Stimulated activated CD8-positive, alpha-beta memory T cell treated with anti-CD3 and anti-CD28 coated beads, Interleukin-15, amount 100 ng/mL, for 4 hours (primary cell): ENCODE measurements at places on chromosomes 5 and 9.

DNA sequence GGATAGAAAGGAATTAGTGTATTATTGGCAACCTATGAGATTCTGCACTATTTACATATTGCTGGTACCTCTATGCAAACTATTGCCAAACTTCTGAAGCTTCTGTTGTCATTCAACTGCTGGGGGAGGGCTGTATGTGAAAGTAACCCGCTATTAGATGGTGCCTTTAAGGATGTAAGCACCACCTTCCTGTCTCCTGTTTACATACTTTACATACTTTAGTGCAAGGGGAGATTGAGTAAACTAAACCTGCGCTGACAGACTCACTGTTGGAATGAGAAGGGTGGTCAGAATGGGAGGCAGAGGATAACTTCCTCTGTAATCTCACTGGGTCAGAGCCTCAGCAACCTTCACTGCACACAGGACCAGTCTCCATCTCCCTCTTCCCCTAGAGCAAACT is 123.8 kb downstream of the NR3C1 start:
- no peak for DNase-seq

DNA sequence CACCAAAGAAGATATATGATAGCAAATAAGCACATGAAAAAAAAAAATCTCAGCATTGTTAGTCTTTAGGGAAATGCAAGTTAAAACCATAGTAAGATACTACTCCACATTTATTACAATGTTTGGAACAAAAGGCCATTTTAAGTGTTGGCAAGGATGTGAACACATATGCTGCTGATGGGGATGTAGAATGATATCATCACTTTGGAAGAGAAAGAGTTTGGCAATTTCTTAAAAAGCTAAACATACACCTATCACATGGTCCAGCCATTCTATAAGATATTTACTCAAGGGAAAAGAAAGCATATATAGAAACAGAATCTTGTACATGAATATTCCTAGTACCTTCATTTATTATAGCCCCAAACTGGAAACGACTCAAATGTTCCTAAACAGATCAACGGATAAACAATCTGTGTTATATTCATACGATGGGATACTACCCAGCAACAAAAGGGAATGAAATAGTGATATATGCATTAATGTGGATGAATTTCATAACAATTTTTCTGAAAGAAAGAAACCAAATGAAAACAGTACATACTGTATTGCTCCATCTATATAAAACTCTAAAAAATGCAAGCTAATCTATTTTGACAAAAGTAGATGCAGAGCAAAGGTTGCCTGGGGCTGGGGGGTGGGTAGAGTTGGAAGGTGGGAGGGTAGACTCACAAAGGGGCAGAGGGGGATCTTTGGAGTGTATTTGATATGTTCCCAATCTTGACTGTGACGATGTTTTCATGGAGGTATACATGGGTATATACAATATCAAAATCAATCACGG is 45.7 kb upstream of the SMAD5 start:
- DNase-seq = no peak

DNA sequence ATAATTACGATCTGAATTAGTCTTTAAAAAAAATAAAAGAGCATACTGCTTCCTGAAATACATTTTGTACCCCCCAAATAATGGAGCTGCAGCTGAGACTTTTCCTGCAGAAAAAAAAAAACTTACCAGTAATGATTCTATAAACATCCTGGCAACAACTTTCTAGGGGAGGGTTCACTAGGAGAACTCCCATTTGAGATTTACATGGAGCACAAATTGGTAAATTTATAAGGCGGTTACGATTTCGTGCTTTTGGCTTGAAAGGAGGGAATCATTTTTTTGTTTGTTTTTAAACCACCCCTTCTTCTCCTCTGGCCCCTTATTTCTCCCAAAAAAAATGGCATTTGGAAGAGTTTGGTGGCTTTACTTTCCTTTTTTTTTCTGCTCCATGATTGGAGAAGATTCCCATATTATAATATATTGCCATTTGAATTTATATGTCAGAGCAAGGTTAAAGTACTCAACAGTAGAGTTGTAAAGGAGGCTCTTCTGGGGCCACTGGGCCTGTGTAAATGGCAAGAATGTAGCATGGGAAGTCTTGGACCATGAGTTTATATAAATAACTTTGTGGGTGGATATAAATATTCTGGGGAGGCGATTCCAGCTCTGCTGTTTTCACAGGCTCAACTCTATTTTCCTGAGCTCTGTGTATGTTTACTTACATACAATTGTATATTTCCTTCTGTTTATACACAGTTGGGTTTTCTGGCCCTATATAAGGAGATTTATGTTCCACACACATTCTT is 159.9 kb downstream of the CSNK1G3 start:
- no peak for DNase-seq

DNA sequence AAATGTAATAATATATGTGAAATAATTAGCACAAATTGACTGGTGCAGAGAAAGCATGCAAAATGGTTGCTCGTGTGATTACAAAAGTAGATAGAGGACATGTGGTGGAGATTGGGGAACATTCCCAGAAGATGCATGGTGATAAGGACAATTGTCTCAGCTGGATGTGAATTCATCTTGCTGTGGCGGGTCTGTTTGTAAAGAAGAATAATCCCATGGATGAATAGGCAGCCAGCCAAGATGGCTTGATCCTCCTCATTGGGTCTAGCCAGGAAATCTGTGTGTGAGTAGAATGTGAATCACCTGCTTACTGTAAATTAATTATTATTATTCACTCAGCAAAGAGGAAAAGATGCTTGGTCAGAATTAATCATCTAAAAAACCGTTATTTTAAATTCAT is 12.6 kb upstream of the DPYSL3 start:
- DNase-seq = no peak

GRCh38 chr5:2708751-2709150 is 42.7 kb downstream of the IRX2 start:
- no peak for DNase-seq

DNA sequence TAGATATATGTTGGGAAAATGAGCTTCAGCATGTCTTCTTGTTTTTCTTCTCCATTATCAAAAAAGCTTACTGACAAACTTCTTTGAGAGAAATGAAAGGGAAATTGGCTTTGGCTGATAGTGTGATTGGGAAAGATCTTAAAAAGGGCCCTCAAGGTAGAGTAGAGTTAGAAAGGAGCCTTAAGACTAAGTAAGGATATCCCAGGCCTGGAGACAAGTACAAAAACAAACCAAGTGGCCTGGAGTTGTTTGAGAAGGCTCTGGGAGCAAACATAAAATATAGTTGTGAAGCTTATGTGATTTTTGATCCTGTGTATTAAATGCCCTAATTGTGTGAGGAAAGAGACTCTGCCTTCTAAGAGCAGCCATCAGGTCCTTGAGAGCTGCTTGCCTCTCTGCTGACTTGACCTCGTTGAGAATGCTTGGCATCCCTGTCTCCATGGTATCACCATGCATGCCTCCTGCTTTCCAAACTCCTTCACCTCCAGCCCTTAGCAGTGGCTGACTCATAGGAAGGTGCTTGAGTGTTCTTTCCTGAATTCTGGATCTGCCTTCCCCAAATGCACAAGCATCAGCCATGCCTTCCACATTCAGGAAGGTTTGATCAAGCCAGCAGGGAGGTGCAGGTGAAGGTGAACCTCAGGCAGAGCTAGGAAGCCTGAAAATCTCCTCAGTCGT is 78.9 kb downstream of the SMARCA2 start:
- no peak for DNase-seq

GRCh38 chr9:83509402-83509801 is 28.8 kb downstream of the FRMD3 start:
- DNase-seq = no peak

DNA sequence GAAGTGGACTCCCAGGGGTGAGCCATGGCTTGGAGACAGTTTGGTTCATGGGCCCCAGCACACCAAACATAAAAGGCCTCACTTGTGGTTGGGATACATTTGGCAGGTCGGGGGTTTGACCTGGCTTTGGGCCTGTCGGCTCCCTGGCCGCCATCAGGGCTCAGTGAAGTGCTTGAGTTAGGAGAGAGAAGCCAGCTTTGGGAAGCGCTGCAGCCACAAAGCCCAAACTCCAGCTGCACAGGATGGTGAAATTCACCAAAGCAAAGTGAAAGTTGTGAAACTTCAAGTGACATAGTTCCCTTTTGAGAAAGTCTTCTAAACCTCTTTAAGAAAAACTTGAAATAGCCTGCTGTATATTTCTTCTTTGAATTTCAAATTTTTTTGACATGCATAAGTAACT is 27.5 kb downstream of the SLC46A2 start:
- DNase-seq = no peak

DNA sequence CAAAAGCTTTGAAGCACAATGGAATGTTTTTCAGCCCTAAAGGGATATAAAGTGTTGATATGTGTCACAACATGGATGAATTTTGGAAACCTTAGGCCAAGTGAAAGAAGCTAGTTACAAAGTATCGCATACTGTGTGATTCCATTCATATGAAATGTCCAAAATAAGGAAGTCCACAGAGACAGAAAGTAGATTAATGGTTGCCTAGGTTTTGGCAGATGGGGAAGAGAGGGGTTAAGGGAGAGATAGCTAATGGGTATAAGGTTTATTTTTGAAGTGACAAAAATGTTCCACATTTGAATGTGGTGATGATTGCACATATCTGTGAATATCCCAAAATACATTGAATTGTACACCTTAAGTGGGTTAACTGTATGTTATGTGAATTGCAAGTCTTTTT is 57.5 kb upstream of the MCCC2 start:
- DNase-seq = no peak

DNA sequence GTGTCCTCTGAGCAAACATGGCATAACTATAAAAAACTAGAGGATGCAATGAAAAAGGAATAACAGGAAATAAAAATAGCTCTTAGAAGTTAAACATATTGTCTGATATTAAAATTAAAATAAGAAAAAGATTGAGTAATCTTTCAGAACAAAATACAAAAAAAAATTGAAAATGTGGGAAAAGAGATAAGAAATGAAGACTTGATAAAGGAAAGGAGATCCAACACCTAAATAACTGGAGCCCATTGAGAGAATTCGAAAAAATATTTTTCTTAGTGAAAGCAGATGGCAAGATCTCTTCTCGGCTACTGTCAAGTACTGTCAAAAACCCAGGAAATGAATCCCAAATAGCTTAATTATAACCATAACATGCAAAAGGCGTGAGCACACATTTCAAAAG is 24.9 kb downstream of the LIFR start:
- DNase-seq = no peak

DNA sequence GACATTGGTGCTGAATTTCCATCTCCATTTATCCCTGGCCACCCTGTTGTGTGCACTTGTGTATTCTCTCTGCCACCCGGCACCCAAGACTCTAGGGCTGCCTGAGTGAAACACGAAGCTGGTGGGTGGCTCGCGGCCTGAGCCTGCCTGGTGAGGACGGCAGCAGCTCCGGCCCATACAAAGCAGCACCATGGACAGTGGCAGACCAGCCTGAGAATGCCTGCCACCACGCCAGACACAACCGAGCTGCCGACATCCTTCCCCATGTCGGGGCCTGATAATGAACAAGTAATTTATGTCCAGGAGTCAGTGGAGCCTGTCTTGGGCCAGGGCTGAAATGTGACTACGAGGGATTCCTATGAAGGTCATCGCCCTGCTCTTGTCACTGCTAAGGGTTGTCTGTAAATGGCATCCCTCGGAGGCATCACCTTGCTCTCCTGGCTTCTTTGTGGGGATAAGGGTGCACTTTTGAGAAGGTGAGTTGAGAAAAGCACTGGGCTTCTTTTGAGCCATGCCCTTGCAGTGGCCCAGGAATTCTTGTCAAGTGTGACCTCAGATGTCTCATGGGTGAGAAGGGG is 175.7 kb downstream of the MELK start:
- no peak for DNase-seq

DNA sequence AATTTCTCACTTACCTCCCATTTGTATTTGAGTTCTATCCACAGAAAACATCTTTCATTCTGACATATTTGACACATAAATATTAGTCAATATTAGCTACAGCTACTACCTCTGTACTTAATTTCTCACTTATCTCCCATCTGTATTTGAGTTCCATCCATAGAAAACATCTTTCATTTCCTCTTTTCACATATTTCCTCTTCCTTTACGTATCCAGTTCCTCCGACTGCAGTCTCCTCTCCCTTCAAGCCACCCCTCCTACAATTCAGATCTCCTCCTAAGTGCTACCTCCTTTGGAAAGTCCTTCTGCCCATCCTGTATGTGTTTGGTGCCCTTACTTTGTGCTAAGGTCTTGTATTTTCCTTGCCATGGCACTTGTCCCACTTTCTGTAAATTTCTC is 1.6 kb downstream of the SREK1IP1 start:
- no peak for DNase-seq

DNA sequence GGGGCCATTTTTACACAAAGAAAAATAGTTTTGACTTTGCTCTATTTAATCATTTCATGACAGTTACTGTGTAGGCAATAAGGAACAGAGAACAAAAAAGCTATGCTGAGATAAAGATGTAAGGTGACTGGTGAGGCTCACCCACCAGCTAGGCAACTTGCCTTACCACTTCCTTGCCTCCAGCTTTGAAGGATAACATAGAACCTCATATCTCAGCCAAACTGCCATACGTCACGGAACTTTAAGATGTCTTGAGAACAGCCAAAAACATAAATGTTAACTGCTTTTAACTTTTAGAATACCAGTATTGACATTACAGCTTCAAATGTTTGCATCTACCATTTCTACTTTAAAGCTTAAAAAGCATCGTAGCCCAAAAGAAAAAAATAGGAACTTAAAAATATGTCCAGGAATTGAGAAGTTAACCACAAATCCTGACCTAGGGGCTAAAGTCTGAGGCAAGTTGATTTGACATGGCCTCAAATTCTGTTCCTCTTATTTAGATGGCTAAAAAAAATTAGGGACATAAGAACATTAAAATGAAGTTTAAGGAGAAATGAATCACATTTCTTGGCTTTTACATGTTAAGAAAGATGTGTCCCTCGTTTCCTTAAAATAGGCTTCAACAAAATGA is 7.7 kb upstream of the GCNT4 start:
- no peak for DNase-seq

- DNase-seq = no peak
Observed at GRCh38 chr9:85502815-85503655, 238.7 kb downstream of the AGTPBP1 start.

DNA sequence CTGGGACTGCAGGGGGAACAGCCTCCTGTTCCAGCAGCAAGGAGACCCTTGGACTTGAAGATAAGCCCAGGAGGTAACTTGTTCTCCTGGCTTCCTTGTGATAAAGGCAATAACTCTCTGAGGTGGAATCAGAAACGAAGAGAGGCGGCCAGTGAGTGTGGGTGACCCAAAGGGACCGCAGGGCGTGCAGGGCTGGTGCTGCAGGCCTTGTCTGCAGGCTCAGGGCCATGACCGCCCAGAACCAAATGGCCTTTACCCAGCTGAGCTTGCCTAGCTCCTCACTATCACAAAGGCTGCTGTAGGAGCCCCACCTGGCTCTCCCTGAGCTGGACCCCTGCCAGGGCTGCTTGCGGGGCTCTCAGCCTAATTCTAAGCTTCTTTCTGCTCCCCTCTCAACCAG is 72.5 kb downstream of the NDFIP1 start:
- no peak for DNase-seq

DNA sequence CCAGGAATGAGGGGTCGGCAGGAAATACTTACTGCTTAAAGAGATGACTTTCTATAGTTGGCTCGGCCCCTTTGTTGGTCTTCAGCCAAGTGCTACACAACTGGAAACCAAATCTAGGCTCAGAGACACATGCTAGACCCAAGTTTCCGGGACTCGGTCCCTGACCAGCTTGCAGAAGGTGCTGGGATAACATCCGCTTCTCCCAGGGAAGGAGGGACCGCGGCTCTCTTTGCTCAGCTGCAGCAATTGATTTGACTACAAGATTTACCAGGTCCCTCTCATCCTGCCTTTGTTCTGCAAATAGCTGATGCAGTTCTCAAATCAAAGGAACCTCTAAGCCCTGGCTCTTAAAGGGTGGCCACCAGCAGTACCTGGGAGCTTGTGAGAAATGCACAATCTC is 314.7 kb downstream of the MLLT3 start:
- no peak for DNase-seq

GRCh38 chr9:18393340-18394130 is 80.4 kb upstream of the ADAMTSL1 start:
- no peak for DNase-seq
